ENCODE measurements at places on chromosomes 6 and 20.

- DNase-seq = no peak
Observed at GRCh38 chr6:85463621-85464259, 13.9 kb downstream of the NT5E start.

DNA sequence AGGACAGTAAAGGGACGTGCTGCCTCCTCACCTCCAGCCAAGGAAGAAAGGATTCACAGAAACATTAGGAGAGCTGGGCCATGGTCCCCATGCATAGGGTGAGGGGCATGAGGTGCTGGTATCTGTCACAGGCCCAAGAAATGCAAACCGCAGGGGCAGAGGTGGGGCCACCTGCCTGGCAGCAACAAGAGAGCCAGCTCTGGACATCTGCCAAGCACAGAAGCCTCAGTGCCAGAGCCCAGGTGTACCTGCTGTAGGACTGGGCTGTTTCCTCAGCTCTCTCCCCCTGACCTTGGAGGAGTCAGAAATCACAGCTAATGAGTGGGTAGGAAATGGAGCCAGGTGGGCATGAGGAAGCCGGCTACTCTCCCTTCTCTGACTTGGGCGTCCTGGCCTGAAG is 45.3 kb downstream of the SLC2A12 start:
- DNase-seq = peak; percentile 96

DNA sequence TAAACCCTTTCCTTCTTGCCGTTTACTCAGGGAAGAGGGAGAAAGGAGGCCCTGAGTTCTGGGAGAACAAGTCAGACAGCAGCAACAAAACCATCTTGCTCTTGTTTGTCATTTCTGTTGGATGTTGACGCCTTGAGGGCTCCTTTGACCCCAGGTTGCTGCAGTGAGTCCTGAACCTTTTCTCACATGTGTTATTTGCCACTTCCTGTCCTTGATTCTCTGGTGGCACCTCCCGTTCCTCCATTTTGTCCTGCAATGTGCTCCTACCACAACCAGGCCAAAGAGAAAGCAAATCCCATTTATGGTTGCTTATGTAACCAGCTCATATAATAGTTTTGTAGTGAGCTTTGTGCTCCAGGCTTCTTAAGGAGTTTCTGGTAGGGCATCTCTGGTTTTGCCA is 66.6 kb upstream of the ADGRF4 start:
- DNase-seq = no peak

DNA sequence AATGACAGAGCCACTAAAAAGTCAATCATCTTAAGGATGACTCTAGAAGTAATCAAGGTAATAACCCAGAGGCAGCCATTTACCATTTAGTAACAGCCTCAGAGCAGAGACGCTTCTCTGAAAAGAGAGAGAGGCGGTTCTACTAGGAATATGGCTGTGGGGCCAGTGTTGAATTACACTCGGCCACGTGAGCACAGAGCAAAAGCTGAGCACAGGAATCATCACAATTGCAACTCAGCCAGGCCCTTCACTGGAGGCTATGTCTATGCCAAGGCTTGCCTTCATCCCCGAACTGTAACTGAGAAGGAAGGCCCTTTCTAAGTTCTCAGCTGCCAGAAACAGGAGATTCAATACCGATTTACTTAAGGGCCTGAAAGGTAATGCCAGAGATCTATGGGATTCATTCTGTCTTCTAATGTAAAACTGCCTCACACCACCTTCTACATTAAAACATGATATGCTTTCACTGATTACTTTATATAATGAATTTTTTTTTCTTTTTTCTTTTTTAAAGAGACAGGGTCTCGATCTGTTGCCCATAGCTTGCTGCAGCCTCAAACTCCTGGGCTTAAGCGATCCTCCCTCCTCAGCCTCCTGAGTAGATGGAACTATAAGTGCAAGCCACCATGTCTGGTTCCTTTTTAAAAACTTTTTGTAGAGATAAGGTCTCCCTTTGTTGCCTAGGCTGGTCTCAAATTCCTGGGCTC is 67.6 kb downstream of the NUDT3 start:
- DNase-seq = no peak

DNA sequence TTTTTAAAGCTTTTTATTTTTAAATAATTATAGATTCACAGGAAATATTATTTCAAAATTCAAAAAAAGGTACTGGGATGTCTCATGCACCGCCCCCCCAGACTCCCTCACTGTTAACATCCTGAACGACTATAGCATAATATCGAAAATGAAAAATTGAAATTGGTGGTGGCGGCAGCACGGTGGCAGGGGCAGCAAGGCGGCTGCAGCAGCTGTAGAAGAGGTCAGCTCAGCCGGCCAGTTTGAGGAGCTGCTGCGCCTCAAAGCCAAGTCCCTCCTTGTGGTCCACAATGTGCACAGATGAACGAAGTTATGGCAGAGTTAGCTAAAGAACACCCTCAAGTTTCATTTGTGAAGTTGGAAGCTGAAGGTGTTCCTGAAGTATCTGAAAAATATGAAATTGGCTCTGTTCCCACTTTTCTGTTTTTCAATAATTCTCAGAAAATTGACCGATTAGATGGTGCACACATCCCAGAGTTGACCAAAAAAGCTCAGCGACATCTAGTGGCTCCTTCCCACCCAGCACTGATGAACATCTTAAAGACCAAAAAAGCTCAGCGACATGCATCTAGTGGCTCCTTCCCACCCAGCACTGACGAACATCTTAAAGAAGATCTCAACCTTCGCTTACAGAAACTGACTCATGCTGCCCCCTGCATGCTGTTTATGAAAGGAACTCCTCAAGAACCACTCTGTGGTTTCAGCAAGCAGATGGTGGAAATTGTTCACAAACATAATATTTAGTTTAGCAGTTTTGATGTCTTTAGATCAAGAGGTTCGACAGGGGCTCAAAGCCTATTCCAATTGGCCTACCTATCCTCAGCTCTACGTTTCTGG is 100.8 kb downstream of the FAM217A start:
- DNase-seq = no peak

DNA sequence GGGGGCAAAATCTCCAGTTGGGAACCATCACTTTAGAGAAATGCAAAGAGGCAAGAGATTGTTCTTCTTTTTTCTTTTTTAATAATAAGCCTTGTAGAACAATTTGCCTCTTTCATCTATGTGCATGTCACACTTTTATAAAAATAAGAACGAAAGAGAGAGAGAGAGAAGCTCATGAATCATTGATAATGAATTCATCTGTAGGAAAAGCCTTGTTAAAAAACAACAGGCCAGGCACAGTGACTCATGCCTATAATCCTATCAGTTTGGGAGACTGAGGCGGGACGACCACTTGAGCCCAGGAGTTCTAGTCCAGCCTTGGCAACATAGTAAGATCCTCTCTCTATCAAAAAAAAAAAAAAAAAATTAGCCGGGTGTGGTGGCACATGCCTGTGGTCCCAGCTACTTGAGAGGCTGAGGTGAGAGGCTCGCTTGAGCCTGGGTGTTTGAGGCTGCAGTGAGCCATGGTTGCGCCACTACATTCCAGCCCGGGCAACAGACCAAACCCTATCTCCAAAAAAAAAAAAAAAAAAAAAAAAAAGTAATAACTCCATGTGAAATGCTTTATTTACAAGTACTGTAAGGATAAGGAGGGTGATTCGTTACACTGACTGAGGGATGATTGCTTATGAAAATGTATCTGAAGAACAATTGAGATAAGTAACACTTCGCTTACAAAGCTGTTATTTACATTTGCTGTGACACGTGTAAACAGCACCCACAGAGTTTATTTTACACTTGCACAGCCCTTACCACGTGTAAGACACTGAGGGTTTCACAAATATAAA is 6.0 kb downstream of the CCN5 start:
- no peak for DNase-seq

DNA sequence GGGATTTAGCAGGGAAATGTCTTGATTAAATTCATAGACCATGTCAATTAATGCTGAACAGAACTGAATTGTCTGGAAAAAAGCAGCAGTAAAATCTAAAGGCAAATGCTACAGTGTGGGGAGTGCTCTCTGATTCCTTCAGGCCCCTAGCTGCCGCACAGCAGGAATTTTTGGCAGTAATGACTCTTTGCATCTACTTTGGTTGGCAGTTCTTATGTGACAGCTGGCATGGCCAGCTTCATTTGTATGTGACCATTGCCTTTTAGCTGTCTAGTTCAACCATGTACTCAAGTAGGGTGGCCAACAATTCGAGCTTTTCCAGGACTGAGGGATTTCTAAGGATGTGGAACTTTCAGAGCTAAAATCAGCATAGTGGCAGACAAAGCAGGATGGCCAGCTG is 499.1 kb upstream of the MAN1A1 start:
- no peak for DNase-seq

- DNase-seq = no peak
Observed at GRCh38 chr20:49187330-49187850, 744 bp downstream of the STAU1 start.

DNA sequence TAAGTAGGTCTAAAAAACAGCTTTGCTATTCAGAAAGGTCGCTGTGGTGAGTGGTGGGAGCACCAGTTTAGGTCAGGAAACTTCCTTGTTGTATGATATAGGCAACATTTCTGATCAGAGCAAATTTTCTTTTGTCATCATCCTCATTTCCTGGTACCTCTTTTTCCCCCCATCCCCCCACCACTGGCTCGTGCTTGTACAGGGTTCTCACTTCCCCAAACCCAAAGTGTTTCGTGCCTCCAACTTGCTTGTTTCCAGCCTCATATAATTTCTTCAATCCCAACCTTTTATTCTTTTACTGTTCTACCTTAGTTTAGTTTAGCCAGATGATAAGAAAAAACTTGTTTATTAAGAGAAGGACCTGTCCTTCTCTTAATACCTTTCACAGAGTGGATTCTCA is 209.4 kb upstream of the JAG1 start:
- DNase-seq = no peak

DNA sequence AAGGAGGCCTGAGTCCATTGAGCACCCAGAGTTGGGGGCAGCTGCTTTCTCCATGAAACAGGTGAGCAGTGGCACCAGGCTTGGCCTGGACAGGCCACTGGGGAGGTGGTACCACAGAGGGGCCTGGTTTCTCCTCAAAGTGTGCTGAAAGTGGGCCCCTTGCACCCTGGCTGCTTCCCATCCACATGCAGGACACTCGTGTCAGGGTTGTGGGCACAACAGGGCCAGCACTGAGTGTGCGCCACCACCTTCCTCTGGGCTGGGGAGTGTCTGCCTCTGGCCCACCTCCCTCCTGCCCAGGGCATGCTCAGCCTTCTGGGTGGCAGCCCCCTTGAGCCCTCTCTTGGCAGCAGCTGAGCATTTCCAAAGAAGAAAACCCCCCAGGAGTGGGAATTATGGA is 5.2 kb upstream of the SLC22A1 start:
- DNase-seq = no peak

DNA sequence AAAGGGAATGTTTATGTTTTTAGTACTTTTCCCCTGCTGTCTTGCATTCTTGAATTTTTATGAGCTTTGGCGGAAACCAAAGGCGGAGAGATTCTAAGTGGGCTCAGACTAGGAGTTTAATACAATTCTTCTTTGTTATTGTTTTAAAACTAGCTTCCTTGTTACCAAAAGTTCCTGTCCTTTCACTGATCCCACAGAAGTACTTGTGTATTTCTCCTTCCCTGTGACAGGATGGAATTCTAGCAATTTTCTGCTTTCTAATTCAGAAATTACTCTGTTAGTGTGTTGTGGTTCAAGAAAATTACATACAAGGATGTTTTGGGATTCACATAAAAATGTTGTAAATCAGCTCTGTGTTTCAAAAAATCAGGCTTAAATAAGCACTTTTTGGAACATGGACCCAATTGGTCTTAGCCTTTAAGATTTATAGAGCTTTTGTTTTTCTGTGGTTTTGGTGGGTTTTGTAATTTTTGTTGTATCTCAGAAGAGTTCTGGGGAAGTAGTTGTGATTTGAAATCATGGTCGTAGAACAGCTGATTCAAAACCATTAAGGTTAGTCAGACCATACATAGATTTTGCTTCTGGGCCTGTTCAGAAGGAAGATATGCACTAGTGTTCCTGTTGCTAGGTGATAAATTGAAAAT is 17.6 kb upstream of the CTAGE9 start:
- DNase-seq = no peak

All from NCI-H1105 (cell line).